ENCODE measurements at places on chromosomes 7 and 10.

GRCh38 chr10:6115411-6115810, 26.6 kb downstream of the RBM17 start:
- DNase-seq: no peak

GRCh38 chr10:30529373-30529998, 95.5 kb downstream of the MAP3K8 start:
- peak; percentile 16 for DNase-seq

DNA sequence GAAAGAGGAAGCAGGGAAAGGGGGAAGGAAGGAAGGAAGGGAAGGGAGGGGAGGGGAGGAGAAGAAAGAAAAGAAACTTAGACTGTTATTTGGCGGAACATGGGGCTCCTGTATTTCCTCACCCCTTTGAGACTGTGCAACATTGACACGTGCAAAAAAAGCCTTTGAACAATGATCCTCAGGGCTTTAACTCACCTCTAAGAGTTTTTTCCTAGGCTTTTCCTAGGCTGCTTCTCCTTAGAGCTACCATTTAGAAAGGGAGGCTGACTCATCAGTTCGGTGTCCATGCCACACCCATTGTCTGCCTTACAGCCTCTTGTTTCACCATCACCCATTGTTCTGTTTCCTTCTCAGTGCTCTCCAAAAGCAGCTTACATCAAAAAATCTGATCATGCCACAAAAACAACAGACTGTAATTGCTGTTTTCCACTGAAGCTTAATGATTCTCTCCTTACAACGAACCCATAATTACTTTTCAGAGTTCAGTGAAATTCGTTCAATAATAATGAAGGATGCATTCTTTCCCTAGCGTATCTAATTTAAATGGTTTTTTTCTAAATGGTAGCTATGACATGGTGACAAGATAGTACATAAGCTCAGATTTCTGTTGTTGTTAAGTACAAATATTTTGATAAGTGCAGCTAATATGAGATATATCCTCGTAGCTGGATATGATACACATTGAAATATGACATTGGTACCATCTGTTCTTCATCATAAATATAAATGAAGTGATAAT, 90.8 kb downstream of the PRLHR start:
- DNase-seq: peak; percentile 67

- peak; percentile 56 for DNase-seq
These were observed 1.2 kb downstream of the PLOD3 start for GRCh38 chr7:101216001-101216859.

- DNase-seq: peak; percentile 9
These were observed 35.4 kb downstream of the DRGX start for GRCh38 chr10:49360271-49361177.

- peak; percentile 58 for DNase-seq
These were observed 43.3 kb downstream of the NRP1 start for GRCh38 chr10:33291053-33291592.

DNA sequence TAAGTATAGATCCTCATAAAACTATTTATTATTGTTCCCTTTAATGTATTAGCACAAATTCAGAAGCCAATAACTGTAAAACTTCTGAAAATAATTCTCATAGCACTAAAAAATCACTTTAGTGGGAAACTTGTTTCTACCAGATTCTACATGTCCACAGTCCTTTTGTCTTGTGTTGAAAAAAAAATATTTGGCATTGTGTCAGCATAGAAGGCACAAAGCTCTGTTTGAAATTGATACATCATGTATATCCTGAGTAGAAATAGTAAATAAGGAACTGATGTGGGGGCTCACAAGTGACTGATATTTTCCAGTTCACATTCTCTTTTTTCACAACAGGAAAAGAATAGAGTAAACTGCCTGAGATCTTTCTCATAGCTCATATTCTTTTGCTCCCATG, 134.6 kb downstream of the GRM3 start:
- DNase-seq: no peak

DNA sequence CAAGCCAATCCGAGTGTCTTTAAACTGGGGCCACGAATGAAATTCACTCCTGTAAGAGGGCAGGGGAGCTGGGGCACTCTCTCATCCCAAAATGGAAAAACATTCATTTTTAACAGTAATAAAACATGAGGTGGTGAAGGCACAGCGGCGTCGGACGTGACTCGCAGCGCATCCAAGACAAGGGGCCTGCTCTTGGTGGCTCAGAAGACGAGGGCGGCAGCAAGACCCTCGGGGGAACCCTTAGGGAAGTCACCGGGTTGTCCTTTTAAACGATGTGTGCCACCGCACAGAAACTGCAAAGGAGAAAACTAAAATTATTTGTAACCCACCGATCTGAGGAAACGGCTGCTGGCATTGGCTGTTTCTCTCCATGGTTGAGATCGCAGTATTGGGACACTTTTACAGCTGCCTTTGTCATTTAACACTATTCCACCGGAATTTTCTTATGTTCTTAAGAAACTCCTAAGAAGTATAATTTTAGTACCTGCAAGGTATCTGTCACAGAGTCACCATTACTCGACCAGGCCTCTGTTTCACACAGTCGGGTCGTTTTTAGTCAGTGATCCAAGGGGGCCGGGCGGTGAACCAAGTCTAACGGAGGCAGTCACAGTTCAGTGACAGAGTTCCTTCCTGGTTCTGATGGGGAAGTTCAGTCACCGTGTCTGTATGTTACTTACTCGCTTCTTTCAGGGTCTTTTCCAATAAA, 159.3 kb downstream of the PTPRN2 start:
- no peak for DNase-seq

Data from Daoy (cell line).